Left renal cortex interstitium (tissue), 4 donors: ENCODE measurements at places on chromosomes 6 and 20. TPM values are rescaled to one million over a fixed set of nuclear protein-coding genes. Genes with fewer than 3 reads are reported as not detected.

- no peak for DNase-seq
Measured at GRCh38 chr20:47455133-47456040, 46.3 kb upstream of the NCOA3 start.

ISM1 gene
- 4.8 TPM for polyA plus RNA-seq

- no peak for DNase-seq
Measured at GRCh38 chr6:127891731-127892326, 9.0 kb downstream of the THEMIS start.

DNA sequence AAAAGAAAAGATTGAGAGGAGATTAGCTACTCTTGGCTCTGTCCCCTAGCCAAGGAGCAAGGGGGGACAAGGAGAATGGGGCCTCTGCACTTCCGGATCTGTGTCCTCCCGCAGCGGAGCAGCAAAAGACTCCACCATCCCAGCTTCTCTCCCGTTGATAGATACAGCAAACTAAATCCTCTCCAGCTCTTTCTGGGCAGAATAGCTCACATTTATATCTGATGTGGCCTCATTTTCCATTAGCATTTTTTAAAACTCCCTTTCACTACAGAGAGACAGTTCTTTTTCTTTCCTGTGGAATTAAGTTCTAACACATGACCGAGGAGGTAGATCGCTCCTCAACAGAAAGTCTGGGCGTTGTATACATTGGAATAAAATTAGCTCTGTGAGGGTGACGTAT, 260.9 kb upstream of the SOX4 start:
- DNase-seq, result no peak

BPIFB1 gene
- polyA plus RNA-seq, result not detected

CD93 gene
- polyA plus RNA-seq, result 43.9 TPM

BTN3A1 gene
- 24.0 TPM for polyA plus RNA-seq
